NK-92 treated with Interleukin-12 subunit alpha and Interleukin-12 subunit beta, amount 100 ng/mL, for 24 hours (cell line): ENCODE measurements at places on chromosomes 7 and 10.

- no peak for DNase-seq
Observed at GRCh38 chr10:59055045-59055444, 121.4 kb upstream of the PHYHIPL start.

DNA sequence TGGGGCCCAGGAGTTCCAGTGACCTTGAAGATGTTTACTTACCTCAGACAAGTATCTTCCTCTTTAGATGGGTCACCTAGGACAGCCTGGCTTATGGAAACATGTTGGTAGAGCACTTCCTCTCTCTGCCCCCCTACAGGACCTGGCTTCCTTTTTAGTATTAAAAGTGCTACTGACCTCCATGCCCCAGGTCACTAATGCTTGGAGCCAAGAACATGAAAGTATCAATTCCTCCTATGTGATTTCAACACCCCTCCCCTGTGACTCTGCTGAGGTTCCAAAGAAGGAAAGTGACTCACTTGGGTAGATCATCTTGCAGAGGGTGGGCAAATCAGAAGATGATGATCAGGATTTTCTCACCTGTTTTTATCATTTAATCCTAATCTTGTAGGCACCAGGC is 125.3 kb upstream of the CCDC6 start:
- no peak for DNase-seq

GRCh38 chr7:80316811-80317210 is 182.2 kb downstream of the GNAI1 start:
- DNase-seq, result no peak

GRCh38 chr10:119517235-119518141 is 25.0 kb downstream of the RGS10 start:
- DNase-seq, result no peak
